ENCODE measurements at places on chromosomes 7 and 10.

GRCh38 chr10:10699427-10699826 is 318.2 kb upstream of the CELF2 start:
- DNase-seq: no peak

DNA sequence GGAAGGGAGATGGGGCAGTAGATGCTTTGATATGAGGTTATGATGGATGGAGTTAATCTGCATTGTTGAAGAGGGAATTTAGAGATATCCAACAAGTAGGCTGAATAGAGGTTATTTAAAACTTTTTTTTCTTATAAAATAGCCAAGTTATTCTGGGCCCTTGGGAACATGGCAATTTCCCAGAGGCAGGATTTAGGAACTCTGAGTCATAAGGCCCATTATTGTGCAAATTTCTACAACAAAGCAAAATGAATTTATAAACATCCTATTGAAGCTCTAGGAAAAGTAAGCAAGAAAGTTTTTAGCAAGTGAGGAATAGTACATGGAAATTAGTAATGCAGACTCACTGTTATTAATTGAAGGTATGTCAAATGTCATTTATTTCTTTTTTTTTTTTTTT is 160.9 kb upstream of the NPY start:
- no peak for DNase-seq

GRCh38 chr7:92723943-92724342 is 112.4 kb downstream of the CDK6 start:
- DNase-seq: no peak

- no peak for DNase-seq
These were observed 63.7 kb upstream of the STEAP1B start for GRCh38 chr7:22563621-22564241.

GRCh38 chr7:27586825-27587224 is 75.9 kb downstream of the HIBADH start:
- DNase-seq: peak; percentile 78

DNA sequence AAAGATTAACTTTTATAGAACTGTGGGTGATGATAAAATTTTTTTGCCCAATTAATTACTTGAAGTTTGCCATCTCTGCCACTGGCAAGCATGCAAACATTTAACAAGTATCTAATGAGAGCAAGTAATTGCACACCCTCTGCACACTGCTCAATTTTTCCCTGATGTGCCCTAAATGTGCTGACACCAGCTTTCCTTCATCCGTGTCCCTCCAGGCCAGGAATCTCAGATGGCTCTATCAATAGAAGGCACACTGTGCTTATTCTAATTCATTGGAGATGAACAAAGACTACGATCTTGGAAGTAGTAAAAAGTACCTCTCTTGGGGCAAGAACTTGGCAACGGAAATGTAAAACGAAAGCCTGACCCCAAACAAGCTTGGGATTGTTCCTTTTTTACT is 212.1 kb downstream of the GPR37 start:
- DNase-seq: no peak

DNA sequence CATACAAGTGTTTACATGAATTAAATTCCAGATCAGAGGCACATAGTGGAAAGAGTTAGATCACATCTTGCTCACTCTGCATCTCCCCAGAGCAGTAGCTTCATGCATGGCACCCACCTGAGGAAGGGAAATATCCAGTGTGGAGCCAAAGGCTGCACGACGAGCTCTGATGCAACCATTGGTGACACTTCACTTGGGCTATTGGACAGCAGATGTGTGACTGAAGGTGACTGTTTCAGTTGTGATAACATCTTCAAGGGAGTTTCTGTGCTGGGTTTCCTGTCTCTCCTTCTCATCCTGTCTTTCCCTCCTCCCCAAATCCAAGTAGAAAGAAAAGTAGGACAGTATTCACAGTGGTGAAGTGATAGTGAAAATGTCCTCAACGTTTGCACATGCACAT is 115.0 kb downstream of the TAF3 start:
- no peak for DNase-seq

DNA sequence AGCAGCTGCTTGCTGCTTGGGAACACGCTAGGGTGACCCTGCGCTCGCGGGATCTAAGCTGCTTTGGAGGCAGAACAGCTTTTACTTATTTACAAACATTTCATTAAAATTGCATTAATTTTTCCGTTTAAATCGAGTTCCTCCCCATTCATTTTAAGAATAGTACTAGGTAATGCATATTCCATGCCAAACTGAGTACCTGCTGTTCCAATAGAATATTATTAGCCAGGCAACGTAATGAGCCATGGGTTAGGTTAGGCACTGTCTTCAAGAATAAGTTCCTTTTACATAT is 860 bp downstream of the EXOC6 start:
- no peak for DNase-seq

DNA sequence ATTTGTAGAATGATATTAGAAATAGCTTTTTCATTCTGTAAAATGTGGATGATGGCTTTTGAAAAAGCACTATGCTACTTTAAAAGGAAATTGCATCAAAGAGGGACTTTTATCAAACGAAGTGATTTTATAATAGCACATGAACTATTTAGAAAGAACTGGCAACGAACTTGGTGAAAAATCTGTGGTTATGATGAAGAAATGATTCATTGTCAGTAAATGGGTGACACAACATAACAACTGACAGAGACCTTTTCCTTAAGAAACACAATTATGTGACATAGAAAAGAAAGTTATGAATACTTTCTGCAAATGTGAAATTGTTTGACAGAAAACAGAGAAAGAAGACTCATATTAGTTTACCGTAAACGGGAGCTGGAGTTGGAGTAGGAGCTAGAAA is 60.7 kb upstream of the LAMB4 start:
- DNase-seq: no peak

DNA sequence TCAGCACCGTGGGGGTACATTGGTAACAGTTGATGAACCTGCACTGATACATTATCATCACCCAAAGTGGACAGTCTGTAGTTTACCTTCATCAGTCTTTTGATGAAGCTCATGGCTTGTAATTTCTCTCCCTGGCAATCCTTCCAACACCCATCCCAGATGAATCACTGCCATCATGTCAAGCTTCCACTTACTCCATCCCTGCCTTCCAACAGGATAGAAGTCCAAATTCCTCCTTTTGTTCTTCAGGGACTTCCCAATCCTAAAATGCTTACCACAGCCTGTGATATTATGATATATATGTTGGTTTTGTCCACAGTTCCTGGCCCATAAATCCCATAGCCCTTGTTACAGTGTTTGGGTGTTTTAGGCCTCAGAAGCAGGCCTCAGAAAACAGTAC is 16.1 kb downstream of the SNX10 start:
- no peak for DNase-seq

- DNase-seq: no peak
These were observed 11.3 kb upstream of the STMP1 start for GRCh38 chr7:135650831-135651573.

DNA sequence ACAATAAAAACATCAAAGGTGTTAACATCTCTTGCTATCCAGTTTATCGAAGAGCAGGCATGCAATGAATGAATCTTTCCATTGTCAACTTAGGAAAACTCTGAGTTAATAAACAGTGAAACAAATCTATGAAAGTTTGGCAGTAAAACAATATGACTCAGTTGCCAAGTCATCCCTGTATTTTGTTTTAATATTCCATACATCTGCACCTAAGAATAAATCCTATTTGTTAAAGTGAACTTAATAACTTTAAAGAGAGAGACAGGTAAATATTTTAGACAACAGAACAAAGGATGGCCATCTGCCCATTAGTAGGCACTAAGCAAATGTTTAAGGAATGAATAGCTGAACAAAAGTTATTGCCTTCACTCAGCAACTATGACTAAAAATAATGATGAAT is 700.5 kb upstream of the CELF2 start:
- no peak for DNase-seq

DNA sequence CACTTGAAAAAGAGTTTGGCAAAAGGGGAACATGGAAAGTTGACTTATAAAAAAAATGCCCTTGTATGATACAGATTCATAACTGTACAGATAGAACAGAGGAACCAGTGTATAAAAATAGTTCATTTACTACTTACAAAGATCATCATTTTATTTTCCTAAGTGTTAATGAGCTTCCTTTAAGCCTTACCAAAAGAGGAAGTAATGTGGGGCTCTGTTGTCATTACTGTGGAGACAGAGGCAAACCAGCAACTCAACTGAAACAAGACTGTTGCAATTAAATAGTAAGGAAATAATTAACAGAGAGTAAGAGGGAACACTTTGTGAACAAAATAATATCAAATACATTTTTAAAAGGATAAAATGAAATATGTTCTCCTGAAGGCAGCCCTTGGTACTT is 526.2 kb upstream of the ADARB2 start:
- DNase-seq: no peak

- no peak for DNase-seq
These were observed 163.2 kb upstream of the SHH start for GRCh38 chr7:155975490-155975889.

DNA sequence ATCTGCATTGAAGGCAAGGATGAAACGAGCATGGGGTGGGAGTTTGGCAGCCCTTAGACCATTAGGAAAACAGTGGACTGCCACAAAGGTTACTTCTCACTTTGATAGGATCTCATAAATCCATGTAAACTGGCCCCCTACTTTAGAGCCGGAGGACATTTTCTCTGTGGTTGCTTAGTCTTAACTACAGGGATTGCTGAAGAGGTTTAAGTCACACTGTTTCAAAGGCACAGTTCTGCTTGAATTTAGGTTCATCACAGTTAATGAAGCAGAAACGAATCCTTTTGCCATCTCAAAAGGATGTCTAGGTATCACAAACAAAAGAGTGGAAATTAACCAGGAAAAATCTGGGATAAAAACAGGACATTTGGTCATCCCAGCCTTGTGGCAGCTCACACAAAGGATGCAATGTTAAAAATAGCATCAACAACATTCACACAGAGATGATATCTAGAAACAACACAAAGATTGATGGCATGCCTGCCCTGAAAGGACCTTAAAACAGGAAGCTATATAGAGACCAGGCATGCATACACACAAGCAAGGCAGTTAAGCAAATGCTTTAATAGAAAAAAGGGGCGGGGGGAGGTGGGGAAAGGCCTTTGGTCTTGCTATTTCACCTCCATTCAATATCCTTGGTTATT is 74.0 kb downstream of the DOCK4 start:
- no peak for DNase-seq

GRCh38 chr7:150996376-150997074 is 5.7 kb downstream of the NOS3 start:
- DNase-seq: no peak

DNA sequence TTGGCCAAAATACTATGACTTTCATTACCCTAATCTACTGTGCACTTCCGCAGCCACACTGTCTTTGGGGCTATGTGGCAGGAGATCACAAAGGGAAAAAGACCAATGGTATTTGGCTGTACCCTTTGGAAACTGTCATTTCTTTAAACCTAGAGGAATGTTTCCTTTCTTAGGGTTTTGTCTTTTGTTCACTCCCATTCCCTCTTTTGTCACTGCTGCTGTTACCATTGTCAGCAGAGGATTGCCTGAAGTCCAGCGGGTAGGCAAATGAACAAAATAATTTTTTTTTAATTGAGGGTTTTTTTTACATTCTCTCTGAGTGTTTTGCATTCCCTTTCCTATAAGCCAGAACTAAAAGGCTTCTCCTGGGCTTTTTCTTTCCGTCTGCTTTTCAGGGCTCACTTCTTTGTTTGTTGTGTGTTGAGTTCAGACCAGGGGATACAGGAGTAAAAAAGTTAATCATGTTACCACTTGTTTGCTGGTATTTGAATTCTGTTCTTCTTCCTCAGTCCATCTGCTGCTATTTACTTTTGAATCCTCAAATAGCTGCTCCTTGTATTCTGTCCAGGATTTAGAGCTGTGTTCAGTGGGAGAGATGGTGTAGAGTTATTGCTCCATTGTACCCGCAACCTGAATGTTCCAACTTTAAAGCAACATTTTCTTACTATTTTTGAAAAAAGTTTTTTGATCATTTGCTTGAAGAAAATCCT is 374.6 kb downstream of the SUGCT start:
- DNase-seq: no peak

DNA sequence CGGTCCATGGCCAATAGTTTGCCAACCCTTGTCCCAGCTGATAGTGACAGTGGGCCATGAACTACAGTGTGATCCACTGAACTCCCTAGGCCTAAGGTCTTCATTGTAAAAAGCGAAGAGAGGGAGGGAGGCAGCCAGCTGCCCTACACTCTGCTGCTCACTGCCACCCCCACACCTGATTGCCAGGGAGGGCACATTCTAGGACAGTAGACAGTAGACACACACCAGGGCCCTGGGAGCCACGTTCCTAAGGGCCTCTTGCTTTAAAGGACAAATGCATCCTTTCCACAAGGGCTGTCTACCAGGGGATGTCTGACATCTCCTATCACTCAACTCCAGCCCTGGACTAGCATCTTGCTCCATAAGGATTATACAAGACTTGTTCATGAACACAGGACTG is 122.2 kb downstream of the DLG5 start:
- no peak for DNase-seq

DNA sequence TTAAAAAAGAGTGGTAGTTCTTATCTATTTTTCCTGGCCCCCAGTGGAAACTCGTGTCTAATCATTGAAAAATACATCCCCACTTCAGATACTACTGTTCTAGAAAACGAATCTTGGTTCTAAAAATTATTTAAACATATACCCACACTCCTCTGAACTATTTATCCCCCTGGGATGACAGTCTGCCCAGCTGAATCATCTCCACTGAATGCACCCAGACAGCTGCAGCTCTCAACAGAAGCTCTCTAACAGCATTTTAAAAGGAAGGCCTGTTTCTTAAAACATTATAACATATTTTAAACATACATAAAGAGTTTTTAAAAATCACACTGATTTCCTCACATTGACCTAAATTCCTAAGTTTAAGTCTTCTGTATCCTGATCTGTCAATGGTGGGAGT is 544.6 kb upstream of the PHF14 start:
- DNase-seq: no peak

GRCh38 chr7:91292506-91292905 is 28.3 kb downstream of the FZD1 start:
- DNase-seq: no peak

GRCh38 chr10:118210276-118210675 is 131.8 kb downstream of the FAM204A start:
- DNase-seq: no peak

GRCh38 chr7:116582806-116583444 is 58.1 kb downstream of the CAV1 start:
- no peak for DNase-seq

Data from NCI-H1417 treated with DMSO at 0.1 percent for 48 hours (cell line).